ENCODE measurements at places on chromosomes 1 and 21.

DNA sequence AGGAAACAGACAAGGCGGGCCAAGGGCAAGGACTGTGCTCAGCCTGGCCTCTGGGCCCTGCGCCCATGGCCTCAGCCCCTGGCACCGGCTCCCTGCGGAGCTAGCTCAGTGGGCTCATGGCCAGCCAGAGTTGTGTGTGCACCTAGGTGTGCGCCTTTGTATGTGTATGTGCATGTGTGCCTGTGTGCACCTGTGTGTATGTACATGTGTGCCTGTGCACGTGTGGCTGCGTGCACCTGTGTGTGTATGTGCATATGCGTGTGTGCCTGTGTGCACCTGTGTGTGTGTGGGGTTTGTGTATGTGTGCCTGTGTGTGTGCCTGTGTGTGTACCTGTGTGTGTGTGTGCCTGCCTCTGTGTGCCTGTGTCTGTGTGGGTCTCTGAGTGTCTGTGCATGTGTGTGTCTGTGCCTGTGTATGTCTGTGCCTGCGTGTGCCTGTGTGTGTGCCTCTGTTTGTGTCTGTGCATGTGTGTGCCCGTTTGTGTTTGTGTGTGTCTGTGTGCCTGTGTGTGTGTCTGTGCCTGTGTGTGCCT, 7.4 kb downstream of the GPR137B start:
- no peak for DNase-seq

DNA sequence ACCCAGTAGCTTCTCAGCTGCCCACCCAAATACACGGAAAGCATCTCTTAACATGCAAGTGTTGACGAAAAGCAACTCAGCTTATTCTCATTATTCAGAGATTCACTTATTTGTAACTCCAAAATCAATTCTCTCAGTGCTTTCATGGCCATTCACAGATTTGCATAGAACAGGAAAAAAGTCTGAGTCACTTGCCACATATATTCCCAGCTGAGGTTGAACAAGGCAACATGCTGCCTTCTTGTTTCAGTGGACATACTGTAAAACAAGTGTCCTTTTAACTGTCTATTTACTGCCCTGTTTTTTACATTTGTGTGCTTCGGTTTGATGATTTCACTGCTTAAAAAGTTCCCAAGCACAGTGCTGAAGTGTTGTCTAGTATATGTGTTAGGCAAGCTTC, 273.0 kb downstream of the LTN1 start:
- DNase-seq = no peak

DNA sequence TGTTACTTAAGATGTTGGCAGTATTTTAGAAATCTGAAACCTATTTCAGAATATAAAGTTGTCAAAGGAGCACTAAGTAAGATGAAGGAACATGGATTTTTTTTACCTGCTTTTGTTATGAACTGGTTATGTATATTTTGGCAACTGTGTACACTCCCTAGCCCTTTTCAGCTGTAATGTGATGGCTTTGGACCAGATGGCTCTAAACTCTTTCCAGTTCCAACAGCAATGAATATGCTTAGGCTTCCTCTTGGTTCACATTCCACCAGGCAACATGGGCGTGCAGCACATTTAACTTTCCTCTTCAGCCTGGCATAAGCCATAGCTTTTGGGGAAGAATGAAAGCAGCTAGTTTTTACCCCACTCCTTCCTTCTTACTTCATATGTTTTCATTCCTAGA, 95.6 kb upstream of the ADAMTS5 start:
- DNase-seq = no peak

- DNase-seq = no peak
These were observed 40.1 kb upstream of the TMPRSS15 start for GRCh38 chr21:18443701-18444100.

DNA sequence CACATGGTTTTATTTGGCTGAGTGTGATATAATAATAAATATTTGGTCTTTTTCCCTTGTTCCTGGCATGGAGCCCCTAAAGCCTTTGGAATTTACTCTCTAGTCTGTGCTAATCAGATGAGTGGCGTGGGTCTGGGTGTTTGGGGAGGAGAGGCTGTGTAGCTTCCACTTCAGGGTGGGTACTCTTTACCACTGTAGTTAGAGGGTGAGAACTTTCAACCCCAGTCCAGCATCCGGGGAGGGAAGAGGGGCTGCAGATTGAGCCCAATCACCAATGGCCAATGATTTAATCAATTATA, 20.0 kb downstream of the USP25 start:
- DNase-seq = no peak

GRCh38 chr1:30371179-30371788, 352.1 kb downstream of the MATN1 start:
- no peak for DNase-seq

GRCh38 chr1:24850328-24850920, 79.7 kb downstream of the RUNX3 start:
- DNase-seq = peak; percentile 43

- DNase-seq = no peak
These were observed 34.8 kb upstream of the ADARB1 start for GRCh38 chr21:45039317-45040156.

DNA sequence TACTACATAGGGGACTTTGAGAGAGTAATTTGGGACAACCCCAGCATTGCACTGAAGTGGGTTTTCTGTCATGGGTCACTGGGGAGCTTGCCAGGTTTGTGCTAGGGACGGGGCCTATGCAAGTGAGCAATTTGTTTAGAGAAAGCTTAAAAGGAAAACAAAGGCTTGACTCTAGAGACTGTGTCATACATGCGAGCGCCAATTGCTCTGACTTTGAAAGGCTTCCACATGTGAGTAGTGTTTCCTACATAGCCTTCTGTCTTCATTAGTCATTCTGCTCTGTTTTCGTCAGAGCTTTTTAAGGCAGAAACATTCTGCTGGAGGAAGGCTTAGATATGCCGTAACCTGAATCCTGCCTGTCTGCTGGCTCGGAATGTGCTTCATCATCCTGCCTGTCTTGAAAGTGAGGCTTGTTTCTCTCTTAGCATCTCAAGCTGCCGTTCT, 28.4 kb downstream of the TRIM45 start:
- peak; percentile 89 for DNase-seq

DNA sequence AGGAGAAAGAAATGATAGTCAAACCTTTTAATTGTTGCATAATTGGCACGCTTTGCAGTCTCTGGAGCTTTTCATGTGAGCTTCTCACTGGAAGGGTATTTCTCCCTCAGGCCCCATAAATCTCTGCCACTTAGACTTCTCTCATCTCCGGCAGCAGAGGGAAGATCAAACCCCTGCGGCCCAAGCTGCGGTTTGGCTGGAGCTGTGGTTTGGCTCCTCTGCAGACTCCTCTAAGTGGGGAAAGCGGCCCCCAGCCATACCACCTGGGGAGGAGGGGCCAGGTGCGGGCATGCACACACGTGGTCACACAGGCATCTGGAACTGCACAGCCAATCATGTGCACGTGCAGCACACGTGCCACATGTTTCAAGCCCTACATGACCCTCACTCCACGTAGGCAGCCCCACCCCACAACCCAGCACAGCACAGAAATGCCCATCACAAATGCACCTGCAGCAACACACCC, 58.3 kb downstream of the UBE2T start:
- peak; percentile 92 for DNase-seq

GRCh38 chr1:18032172-18032859, 75.3 kb upstream of the IGSF21 start:
- DNase-seq = no peak

- no peak for DNase-seq
These were observed 982 bp upstream of the IL24 start for GRCh38 chr1:206896261-206896660.

DNA sequence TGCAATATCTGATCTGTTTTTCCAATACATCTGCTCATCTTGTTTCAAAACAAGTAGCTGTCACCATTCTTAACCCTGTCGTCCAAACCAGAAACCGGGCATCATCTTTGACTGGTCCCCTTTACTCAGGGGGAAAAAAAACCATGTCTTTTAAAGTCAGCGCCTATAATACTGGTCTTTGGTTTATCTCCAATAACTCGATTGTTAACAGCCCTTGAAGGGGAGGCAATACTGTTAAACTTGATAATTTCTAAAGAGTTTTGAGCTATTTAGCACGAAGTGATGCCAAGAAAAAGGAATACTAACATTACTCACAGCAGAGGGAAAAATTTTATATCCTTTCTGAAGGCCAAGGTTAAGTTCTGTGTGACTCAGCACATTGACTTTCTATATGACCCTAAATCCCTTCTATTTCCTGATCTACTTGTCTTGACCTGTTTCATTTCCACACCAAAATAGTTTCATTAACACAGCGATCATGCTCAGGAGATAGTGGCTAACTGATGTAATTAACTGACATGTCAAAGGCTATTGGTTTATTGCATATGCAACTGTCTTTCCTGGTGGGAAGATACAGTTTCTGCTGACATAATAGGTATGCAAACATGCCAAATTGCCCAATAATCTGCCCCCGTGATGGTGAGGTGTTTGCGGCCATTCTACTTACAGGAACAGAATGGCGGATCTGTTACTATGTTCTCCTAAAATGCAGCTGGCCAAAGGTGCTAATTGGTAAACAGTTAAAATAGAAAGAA, 59.1 kb downstream of the NFIA start:
- no peak for DNase-seq

GRCh38 chr1:245863566-245864184, 643.4 kb downstream of the SMYD3 start:
- no peak for DNase-seq

DNA sequence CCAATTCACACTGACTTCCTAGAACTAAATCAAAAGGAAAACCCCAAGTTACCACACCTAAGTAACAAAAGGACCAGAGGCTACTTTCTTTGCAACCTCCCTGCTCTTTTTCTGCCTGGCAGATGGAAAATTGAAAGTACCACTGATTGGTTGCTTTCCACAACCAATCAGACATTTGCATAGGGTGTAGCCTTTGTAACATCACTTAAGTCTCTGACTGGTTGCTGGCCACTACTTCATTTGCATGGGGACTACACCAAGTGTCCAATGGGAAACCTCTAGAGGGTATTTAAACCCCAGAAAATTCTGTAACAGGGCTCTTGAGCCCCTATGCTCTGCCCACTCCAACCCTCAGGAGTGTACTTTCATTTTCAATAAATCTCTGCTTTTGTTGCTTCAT, 365.0 kb downstream of the LTN1 start:
- no peak for DNase-seq

- no peak for DNase-seq
These were observed 178.5 kb downstream of the RHOU start for GRCh38 chr1:228913626-228914414.

GRCh38 chr1:184176058-184176457, 124.5 kb downstream of the TSEN15 start:
- DNase-seq = no peak

- no peak for DNase-seq
These were observed 90.5 kb downstream of the CD247 start for GRCh38 chr1:167427848-167428247.

DNA sequence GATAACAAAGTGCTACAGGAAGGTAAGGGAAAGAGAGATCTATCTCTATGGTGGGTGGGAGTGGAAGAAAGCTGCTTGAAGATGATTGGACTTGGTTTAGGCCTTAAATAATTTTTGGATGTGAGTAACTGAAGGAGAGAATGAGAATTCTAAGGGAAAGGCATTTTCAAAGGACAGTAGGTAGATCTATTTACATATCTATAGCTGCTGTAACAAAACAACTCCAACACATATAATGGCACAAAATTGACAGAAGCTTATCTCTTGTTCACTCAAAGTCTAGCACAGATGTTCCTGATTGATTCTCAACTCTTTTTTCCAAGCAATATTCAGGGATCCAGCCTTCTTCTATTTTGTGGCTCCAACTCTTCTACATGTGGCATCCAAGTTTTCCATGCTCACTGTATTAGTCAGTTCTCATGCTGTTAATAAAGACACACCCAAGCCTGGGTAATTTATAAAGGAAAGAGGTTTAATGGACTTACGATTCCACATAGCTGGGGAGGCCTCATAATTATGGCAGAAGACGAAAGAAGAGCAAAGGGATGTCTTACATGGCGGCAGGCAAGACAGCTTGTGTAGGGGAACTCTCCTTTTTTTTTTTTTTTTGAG, 3.1 kb upstream of the DDAH1 start:
- no peak for DNase-seq

DNA sequence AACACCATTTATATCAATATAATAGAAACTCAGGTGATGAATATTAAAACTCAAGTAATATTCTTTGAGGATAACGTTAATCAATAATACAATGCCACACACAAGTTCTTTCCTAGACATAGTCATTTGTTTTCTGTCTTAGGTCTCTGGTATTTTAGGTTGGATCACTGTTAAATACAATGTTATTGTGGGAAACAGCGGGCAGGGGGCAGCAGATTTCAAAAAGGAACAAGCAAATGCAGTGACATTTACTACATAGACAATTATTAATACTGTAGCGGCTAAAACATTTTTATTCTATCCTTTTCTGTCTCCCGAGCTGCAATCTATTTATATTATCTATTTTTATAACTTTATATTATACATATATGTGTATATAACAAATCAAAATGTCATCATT, 186.4 kb upstream of the ZNHIT6 start:
- peak; percentile 29 for DNase-seq

GRCh38 chr1:167501515-167502191, 16.7 kb downstream of the CD247 start:
- DNase-seq = no peak

DNA sequence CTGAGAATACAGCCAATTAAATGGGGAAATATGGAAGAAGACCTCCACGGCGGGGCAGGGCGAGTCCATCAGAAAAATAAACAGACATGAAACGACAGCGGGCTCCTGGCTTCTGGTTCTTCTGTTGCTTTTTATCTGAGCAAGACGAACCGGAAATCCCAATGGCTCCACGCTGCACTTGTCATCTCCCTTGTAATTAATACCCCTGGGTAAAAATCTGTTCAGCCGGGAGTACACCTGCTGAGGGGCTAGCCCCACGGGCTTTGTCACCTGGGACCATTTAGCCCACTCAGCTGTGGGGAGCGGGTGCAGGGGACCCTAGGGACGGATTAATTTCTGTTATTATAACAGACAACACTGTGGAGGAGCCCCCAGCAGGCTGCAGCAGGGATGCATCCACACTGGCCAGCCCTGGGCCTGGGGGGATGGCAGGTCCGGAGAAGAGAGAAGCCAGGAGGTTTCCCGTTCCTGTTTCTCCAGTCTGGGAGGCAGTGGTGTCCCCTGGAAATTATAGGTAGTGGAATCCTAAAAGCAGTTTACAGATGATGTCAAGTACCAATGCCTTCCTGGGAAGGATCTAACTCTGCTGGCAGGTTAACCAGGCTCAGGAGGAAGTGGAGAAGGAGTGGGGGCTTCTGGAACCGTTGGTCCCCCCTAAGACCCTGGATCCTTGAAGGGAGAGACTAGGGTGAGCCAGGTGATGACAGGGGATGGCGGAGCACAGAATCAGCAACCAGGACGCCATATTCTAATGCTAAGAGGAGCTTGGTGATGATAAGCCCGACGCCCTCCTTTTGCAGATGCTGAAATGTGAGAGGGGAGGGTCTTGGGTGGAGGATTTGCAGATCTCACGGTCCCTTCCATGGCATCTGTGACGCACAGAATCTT, 566.1 kb downstream of the PTPRU start:
- DNase-seq = no peak

- no peak for DNase-seq
These were observed 1279.1 kb downstream of the NCAM2 start for GRCh38 chr21:22277341-22277740.

- DNase-seq = no peak
These were observed 56.1 kb downstream of the ATP2B4 start for GRCh38 chr1:203682473-203683383.
